T-helper 2 cell treated with Interferon-gamma antibody and Interleukin-4, amounts not matched to agents 5 μg/mL and 100 μg/mL, for 36 hours (primary cell): ENCODE measurements at places on chromosomes 5 and 9.

GRCh38 chr9:34446951-34447350 is 11.4 kb downstream of the FAM219A start:
- DNase-seq, result no peak

DNA sequence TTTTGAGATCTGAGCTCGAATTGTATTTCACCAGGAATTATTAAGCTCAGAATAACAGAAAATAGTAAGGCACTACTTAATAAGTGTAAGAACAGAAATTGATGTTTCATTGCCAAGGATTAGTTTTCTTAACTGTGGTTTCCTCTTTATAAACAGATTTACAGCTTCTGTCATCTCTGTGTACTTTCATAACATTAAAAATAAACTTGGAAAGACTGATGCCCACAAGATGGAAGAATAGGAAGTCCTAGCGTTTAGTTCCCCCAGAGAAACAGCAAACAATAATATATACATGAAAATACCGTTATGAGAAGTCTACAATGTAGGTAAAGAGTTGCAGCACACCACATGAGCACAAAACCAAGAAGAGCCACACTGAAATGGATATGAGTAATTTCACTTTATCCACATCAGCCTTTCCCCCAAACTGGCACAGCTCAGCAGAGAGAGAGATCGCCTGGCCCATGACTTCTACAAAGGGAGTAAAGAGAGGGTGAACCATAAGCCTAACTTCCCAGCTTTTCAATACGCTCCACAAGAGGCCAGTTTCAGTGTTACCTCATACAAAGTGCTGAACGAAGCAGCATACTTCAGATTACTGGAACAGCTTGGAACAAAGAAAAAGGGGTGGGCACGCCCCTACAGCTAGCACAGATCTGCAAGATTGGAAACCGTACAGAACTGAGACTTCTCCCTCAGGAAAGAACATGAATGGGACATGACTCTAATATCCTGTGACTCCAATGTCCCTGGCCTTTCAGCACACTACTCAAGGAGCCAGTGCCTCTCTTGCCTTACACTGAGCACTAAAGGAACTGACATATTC is 75.4 kb downstream of the EMB start:
- DNase-seq, result no peak

DNA sequence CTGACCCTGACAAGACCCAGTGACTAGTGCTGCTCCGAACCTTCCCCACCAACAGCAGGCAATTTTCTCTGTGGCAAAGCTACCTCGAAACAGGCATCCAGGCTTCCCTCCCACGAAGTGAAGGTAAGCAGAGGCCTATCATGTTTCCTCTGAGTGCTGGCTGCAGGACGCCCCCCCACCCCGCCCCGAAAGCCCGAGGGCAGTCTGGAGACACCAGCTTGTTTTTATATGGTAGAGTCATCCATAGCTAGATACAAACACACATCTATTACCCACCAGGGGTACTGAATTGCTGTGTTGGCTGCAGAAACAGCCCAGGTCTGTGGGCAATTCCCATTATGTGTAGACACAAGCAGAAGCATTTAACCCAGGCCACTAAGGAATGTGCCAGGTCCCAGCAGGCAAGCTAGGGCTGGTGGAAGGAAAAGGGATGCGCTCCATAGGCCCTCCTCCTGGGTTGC is 40.4 kb downstream of the LIX1 start:
- no peak for DNase-seq

GRCh38 chr9:71441266-71441665 is 319.8 kb upstream of the TRPM3 start:
- DNase-seq, result no peak

DNA sequence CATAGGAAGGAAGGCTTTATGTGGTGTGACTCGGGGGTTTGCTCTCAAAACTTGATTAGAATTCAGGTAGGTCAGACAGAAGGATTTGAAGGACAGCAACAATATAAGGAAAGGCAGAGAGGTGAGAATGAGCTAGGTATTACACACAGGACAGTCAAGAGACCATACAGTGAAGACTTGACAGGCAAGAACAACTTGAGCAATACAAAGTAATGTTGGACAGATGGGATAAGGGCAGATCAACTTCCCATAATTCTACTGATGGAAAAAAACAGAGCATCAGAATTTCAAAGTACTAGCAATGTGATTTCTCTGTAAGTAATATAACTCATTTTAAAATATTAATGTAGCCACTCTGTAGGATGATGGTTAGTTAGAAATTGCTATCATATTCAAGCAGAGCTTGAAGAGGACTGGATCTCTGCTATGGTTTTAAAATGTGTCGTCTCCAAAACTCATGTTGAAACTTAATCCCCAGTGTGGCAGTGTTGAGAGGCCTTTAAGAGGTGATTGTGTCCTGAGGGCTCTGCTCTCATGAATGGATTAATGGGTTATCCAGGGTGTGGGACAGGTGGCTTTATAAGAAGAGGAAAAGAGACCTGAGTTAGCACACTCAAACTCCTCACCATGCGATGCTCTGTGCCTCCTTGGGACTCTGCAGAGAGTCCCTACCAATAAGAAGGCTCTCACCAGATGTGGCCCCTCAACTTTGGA is 22.4 kb upstream of the HOMER1 start:
- DNase-seq, result no peak

DNA sequence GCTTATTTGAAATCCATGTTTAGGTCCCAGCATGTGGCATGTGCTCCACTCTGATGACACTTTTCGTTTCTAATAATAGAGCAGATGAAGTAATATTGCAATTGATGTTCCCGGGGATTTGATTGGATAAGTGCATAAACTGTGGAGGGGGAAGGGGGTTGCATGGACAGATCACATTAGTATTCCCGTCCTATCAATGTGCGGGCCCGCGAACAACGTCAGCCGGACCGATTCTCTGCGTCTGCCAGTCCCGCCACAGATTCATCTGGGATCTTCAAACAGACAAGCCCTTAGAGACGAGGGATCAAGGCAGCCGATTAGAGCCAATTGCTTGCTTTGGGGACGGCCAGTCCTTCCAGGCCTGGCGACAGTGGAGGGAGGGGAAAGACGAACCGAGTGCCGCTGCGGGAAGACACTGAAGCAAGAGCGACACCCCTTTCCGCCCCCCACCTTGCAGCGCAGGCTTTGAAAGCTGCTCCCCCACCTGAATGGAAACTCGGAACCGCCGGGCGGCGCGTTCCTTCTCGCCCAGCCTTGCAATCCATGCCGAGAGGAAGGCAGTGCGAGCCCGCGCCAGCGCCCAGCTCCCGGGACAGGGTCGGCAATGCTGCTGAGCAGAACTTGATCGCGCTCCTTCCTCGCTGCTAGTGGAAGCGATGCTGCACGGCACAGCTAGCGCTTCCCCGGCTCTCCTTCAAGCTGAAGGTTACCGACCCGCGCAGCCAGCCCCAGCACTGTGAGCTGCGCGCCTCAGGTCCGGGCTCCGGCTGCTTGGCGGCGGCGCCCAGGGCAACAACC is at the start of gene RGS7BP:
TSS of gene RGS7BP (plus strand) at position 247 of the 798 bp plus-strand sequence. CDS start 610 bp downstream, outside the sequence.
- no peak for DNase-seq

DNA sequence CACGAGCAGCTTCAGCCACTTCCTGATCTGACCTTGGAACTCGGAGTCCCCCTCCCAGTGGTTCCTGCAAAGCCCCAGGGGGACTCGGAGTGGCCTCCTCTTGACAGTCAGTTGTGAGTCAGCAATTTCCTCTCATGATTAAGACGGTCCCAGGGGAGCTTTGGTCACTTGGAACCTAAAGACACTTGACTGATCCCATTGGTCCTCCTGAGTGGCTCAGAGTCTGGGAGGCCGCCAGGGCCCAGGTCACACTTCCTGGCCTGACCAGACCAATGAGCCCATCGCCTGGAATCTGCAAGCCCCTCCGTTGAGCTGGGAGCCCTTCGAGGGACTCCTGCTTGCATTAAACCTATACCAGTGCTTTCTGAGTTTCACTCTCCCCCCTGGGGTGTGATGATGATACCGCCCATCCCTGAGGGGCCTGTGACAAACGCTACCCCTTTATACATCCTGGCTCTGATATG is 29.1 kb downstream of the TSPAN17 start:
- DNase-seq, result no peak

DNA sequence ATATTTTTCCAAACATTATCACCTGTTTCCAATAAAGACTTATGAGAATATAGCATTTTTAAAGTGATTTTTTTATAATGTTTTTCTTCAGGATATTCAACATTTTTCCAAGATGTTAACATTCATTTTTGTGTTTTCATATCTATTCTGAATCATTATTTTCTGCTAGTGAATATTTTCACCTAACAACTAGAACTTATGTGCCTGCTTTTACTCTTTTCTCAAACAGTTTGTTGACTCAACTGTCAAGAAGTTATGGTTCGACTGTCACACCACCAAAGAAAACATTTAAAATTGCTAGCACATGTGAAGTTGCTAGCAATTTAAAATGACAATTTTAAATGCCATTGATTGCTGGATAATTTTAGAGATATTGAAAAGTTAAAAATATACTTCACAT is 343.3 kb upstream of the CDH9 start:
- no peak for DNase-seq

- DNase-seq, result no peak
These were observed 31.6 kb upstream of the ADAMTS2 start for GRCh38 chr5:179376701-179377420.

GRCh38 chr5:106159616-106160015 is 1511.1 kb downstream of the EFNA5 start:
- DNase-seq, result no peak

DNA sequence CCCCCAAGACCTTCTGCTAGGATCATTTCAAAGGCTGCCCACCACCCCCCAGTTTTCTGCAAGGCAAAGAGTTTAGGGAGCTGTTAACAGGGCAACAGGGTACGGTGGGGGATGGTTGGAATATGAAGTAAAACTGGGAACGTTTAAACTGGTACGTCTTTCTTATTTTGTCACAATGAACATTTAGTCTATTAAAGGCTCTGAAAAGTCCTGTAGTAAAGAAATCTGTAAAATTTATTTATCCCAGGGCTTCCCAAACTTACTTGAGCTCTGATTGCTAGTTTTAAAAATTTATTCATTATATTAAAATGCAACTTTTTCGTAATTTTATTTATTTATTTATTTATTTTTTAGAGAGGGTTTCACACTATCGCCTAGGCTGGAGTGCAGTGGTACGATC is 62.0 kb downstream of the USP20 start:
- DNase-seq, result no peak

DNA sequence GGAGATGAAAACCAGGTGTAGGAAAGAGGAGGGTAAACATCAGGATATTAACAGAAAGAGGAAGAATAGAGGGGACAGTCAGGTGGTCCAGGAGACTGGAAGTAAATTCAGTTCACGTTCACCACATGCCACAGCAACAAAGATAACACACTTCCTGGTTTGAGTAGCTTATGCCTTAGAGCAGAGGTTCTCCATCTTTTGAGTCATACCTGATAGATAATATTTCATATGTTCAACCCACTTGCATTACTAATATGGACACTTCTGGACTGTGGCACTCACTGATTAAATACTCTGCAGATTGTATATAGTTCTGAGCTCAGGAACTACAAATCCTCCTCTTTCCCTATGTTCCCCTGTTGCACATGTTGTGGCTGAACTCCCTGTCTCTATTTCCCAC is 179.9 kb upstream of the NR3C1 start:
- DNase-seq, result no peak

GRCh38 chr5:59764361-59764760 is 129.2 kb downstream of the PDE4D start:
- no peak for DNase-seq

DNA sequence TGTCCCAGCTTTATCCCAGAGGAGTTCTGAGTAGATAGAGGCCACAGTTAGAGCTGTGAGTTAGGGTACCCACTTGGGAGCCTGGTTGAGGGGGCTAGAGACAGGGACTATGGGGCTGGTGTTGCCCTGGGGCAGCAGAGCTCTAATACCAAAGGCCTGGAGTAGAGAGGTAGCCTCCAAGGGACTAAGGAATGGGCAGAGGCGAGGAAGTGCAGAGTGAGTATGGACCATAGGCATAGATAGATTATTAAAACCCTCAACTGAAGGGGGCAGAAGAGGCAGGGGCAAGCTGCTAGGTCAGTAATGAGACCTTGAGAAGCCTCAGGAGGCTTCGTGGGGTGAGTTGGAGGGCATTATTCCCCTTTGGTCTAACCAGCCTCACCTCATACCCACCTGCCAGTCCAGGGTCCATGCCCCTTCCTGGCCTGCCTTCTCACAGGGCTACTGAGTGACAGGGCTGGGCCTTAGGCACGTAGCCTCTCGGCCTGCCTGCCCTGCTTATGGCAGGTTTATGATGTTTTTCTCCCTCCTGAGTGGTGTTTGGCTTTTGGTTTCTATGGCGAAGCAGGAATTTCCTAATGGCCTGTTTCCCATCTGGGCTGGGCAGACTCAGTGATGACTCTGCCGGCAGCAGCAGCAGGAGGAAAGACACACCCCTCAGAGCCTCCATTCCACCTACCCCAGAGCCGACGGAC is 8.0 kb downstream of the PDLIM4 start:
- no peak for DNase-seq

DNA sequence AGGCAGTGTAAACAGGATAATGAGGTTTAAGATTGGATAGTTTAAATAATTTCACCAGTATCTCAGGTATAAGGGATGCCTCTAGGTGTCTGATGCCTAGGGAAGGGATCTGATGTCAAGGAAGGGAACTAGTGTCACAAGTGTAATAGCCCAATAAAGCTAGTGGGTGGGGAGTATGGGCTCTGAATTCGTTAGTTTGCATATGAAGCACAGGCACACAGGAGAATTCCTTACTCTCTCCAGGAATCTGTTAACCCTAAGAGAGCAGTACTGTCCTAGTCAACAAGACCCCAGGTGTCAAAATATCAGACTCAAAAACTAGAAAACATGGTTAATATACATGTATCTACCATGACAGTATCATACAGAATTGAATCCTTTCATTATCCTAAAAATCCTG is 352.5 kb upstream of the CYLC2 start:
- DNase-seq, result no peak
